ENCODE measurements at places on chromosomes 7 and 10.

- DNase-seq = no peak
Measured at GRCh38 chr10:49605216-49605938, 4.7 kb upstream of the SLC18A3 start.

DNA sequence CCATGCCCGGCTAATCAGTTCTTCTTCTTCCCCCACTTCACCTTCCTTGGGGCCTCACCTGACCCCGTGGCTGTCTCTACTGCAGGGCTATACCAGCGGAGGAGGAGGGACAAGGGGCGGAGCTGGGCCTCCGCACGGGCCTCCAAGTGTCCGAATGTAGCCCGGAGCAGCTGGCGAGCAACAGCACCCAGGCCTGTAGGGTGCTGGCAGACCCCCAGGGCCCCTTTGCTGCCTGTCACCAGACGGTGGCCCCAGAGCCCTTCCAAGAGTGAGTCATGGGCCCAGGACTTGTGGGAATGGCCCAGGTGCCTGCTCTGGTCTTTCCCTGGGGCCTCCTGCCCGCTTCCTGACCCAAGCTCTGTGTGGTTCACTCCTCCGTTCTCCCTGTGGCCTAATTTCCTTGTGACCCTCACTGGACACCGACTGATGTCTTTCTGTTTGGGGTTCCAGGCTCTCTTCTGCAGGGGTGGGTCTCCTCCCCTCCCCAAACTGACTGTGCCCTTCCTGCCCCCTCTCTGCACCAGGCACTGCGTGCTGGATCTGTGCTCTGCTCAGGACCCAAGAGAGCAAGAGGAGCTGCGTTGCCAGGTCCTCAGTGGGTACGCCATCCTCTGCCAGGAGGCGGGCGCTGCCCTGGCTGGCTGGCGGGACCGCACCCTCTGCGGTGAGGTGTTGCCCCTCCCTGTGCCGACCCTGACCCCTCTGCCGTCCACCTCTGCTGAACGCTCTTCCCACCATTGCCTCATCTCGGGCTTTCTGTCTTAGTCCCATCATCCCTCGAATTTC is 35.2 kb downstream of the EPHB4 start:
- DNase-seq = peak; percentile 46

GRCh38 chr7:106035568-106035967 is 72.5 kb downstream of the CDHR3 start:
- no peak for DNase-seq

DNA sequence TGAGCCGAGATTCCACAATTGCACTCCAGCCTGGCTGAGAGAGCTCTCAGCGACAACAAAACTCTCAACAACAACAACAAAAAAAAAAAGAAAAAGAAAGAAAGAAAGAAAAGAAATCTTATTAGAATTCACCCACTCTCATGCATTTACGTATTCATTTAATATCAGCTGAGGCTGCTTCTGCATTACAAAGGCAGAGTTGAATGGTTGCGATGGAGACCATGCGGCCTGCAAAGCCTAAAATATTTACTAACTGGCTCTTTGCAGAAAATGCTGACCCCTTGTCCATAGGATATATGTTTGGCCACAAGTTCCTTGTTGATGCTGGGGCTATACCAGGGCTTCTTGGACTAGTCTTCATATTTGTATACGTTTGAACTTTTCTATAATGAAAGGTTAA is 109.4 kb downstream of the SPDYE5 start:
- no peak for DNase-seq

DNA sequence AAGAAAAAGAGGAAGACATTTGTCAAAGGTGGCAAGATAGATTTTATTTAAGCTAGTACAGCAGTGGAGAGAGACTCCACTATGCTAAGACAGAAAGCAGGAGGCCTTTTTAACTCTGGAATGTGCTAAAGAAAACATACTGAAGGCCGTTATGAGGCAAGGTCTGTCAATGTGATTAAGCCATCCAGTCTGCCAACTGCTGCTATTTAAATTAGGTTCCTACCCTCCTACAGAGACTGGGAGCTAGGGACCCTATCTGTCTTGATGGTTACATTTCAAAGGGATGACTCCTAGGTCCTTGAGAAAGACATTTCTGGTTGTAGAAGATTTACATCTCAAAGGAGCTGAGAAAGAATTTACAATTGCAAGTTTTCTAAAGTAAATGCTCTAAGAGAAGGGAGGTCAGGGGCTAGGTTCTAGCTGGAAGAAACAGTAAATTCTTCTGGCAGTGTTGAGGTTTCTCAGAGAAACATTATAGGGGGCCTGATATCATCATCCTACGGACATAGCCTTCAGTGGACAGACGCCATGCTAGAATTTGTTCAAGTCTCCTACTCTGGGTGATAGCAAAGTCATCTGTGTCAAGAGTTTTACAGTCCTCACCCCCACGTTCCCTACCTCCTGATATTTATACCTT is 211.6 kb downstream of the PHF14 start:
- DNase-seq = no peak

GRCh38 chr7:3239291-3239691 is 61.8 kb upstream of the SDK1 start:
- no peak for DNase-seq

DNA sequence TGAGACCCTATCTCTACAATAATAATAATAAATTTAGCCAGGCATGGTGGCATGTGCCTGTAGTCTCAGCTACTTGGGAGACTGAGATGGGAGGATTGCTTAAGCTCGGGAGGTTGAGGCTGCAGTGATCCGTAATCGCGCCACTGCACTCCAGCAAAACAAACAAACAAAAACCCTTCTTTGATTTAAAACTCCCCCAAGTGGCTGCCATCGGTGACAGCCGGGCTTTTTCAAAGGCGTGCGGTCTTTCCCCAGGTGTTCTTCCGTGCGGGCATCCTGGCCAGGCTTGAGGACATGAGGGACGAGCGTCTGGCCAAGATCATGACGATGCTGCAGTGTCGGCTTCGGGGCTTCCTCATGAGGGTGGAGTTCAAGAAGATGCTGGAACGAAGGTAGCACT is 1.9 kb upstream of the MYH16 start:
- DNase-seq = peak; percentile 81

DNA sequence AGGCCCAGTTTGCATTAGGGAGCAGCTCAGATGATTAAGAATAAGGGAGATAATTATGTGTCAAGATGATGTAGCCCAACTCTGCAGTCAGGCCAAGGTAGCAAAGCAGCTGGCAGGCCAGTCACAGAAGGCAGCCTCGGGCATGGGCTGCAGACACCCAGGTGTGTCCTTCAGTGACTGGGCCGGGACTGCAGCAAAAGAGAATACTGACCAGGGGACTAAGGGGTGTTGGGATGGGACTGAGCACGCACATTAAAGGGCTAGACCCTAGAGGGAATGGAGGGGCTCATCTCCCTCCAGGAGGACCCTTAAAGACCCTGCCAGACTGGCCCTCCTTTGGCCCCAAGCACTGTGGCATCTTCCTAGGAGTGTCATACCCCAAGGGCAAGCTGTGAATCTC is 38.7 kb downstream of the PAX2 start:
- DNase-seq = no peak

- DNase-seq = peak; percentile 53
Measured at GRCh38 chr7:3673524-3673923, 372.5 kb downstream of the SDK1 start.

DNA sequence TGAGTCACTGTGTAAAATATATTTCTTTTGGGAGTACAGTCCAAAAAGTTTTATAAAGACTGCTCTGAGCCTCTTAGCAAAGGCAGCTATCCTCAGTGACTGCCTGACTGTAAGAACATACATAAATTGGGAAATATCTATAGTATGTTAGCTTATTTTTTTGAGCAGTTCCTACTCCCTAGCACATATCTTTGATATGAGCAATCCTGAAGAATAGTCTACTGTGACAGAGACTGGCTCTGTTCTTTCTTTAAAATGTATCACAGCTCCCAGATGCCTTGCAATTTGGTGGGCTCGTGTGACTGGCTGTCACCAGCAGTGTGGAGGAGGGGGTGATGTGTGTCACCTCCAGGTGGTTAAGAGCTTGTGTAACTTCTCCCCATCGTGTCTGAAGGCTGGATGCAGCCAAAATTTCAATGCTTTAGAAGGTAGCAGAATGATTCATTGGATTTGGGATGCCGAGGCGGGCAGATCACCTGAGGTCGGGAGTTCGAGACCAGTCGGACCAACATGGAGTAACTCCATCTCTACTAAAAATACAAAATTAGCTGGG is 47.9 kb downstream of the MTERF1 start:
- no peak for DNase-seq

DNA sequence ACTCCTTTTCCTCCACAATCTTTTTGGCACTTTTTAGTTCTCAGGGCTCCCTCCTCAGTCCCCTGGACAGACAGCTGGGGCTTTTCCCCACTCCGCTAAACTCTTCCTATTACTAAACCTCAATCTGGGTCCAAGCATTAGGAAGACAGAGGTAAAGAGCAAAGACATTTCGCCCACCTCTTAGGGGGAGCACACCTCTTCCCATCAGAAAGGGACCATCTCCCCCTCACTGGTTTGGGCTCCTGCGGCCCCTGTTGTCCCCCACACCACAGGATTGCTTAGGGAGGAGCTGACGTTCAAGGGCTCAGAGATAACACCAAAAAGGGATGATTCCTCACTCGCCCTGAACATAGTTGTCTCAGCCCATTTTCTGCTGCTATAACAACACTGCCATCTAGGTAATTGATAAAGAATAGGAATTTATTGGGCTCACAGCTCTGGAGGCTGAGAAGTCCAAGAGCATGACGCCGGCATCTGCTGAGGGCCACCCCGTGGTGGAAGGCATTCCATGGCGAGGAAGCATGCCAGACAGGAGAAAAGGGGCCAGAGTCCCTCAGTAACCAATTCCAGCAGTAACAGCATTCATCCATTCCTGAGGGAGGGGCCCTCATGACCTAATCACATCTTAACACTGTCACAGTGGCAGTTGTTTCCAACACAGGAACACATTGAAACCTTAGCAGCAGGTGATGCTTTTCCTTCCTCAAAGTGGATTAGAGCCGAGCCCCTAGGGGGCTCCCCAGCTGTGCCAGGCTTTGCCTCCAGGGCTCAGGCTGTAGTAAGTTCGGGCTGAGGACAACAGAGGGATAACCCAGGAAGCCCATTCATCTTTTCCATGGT is 209.6 kb downstream of the EBF3 start:
- no peak for DNase-seq

DNA sequence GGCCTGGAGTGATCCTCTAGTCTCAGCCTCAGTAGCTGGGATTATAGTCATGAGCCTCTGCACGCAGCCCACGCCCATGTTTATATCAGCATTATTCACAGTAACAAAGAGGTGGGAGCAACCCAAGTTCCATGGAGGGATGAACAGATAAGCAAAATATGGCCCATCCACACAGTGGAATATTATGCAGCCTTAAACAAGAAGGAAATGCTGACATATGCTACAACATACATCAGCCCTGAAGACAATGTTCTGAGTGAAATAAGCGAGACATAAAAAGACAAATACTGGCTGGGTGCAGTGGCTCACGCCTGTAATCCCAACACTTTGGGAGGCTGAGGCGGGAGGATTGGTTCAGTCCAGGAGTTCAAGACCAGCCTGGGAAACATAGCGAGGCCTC is 21.5 kb upstream of the PFKFB3 start:
- no peak for DNase-seq

DNA sequence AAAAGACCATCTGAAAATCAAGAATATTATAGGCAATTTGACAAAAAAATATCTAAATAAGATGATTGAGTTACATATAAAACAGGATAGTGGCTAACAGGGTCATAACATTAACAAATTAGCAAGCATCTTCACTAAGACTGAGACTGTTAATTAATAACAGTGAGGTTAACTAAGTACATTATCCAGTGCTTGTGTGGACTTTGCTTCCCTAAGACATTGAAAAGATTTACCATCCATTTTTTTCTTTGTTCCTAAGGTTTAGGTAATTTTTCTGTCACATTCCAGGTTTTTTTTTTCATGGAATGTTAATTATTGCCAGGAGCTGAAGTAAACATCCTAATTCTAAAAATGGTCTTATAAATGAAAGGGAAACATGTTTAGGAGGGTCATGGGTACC is 227.6 kb downstream of the ANKRD7 start:
- no peak for DNase-seq

Measured in DMS53 (cell line).